ENCODE measurements at places on chromosomes 4 and X. TPM values are rescaled to one million over a fixed set of nuclear protein-coding genes. Genes with fewer than 3 reads are reported as not detected.

GRCh38 chrX:74280759-74281158 is 23.2 kb upstream of the ZCCHC13 start:
- DNase-seq, result no peak
- H3K27me3 ChIP-seq, result no peaks in the 10 kb centered on the region
- no peak overlapping the region for H3K4me3 ChIP-seq
- H3K36me3 ChIP-seq, result peaks cover 30% of the 10 kb centered on the region
- H3K27ac ChIP-seq, result no peak overlapping the region
- peaks cover 2% of the 10 kb centered on the region for H3K4me1 ChIP-seq

- peaks cover 27% of the 10 kb centered on the region for H3K4me1 ChIP-seq
- DNase-seq, result peak; percentile 94
- H3K27me3 ChIP-seq, result no peaks in the 10 kb centered on the region
- H3K36me3 ChIP-seq, result peaks cover 19% of the 10 kb centered on the region
- H3K27ac ChIP-seq, result peak within 1 kb of the TSS; percentile 99
Measured at GRCh38 chrX:120560842-120561633, at the start of gene CUL4B. Gene CUL4B (minus strand): TSS chrX:120560962. CDS start chrX:120560638, 324 bp downstream.

DNA sequence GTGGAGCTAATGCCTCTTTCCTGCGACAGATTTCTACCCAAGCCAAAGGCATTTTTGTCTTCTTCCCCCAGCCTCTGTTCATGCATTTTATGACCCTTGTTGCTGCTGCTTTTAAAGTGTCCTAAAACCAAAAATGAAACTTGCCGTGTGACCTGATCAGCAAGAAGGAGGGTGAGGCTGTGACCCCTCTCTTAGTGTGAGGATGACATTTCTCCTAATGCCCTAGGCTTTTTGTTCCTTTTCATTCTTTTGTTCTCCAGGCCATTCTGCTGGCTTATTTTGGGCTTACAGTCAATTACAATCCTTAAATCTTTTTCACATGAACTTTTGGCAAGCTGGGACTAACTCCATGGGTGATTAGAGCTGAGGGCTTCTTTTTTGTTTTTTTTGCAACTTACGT is 34.4 kb downstream of the PTTG2 start:
- H3K27me3 ChIP-seq, result no peaks in the 10 kb centered on the region
- H3K27ac ChIP-seq, result peak overlapping the region; percentile 6
- no peak for DNase-seq
- no peak overlapping the region for H3K4me3 ChIP-seq
- peaks cover 4% of the 10 kb centered on the region for H3K36me3 ChIP-seq
- H3K4me1 ChIP-seq, result peaks cover 47% of the 10 kb centered on the region

Gene TCEAL5
- not detected for total RNA-seq

- no peak overlapping the region for H3K4me3 ChIP-seq
- no peaks in the 10 kb centered on the region for H3K36me3 ChIP-seq
- no peaks in the 10 kb centered on the region for H3K27me3 ChIP-seq
- H3K27ac ChIP-seq, result no peak overlapping the region
- H3K4me1 ChIP-seq, result no peaks in the 10 kb centered on the region
Measured at GRCh38 chrX:84064164-84064563, 123.8 kb downstream of the RPS6KA6 start.

DNA sequence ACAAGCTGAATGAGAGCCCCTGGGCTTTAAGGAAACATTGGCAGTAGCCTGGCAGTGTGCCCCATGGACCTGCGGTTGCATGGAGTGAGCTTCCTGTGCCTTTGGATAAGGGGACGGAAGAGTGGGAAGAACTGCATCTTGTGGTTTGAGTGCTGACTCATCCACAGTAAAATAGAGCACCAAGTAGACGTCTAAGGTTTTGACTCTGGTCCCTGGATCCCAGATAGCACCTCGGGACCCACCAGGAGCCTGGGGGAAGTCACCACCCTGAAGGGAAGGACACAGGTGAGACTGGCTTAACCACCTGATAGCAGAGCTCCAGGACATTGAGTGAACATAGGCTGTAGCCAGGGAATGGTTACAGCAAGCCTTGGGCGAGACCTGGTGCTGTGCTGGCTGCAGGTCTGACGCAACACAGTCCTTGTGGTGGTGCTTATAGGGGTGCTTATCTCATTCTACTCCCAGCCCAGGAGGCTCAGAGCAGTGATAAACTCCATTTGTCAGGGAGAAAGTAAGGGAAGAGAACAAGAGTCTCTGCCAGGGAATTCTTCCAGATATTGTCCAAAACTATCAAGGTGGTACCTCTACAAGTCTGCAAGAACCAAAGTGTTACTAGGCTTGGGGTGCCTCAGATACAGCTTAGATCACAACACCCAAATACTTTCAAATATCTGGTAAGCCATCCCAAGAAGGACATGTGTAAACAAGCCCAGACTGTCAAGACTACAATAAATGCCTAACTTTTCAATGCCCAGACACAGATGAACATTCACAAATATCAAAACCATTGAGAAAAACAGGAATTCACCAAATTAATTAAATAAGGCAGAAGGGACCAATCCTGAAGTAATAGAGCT is 123.6 kb upstream of the TET2 start:
- no peak overlapping the region for H3K27ac ChIP-seq
- H3K27me3 ChIP-seq, result no peaks in the 10 kb centered on the region
- no peak for DNase-seq
- no peak overlapping the region for H3K4me3 ChIP-seq
- peaks cover 7% of the 10 kb centered on the region for H3K4me1 ChIP-seq

Gene CXCL1
- total RNA-seq, result not detected

GRCh38 chr4:152476796-152477195 is 59.1 kb downstream of the FBXW7 start:
- peaks cover 20% of the 10 kb centered on the region for H3K4me1 ChIP-seq
- H3K27ac ChIP-seq, result no peak overlapping the region
- no peak overlapping the region for H3K4me3 ChIP-seq
- H3K36me3 ChIP-seq, result peaks cover 40% of the 10 kb centered on the region
- no peak for DNase-seq

DNA sequence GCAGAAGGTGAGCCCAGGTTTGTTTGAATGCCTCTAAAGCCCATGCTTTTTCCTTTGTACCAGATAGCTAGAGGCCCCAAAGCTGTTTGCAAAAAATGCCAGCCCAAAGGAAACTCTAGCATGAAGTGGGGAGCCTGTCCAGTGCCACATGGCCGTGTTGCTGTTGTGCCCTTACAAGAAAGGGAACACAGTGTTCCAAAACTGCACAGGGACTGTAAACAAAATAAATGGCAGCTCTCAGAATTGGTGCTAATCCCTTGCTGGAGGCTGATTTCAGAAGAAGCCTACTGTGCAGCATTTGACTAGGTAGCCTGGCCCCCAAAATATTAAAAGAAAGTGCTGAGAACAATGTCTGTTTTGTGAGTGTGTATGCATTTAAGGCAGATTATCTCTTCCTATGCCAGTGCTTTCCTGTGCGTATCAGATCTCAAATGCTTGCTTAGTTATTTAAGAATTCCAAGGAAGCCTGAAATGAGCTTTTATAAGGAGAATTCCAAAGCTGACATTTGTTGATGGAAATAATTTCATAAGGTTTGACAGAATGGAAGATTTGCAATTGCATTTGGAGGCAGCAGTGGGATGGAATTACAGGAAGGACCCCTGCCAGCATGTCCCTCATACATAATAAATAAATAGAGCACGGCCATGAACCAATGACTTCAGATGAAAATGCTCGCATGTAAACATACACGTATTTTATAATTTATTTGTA is 115.7 kb downstream of the IRF2 start:
- H3K4me3 ChIP-seq, result no peak overlapping the region
- peaks cover 24% of the 10 kb centered on the region for H3K4me1 ChIP-seq
- no peak for DNase-seq
- no peaks in the 10 kb centered on the region for H3K27me3 ChIP-seq
- H3K36me3 ChIP-seq, result no peaks in the 10 kb centered on the region

Gene BEX5
- total RNA-seq, result 2.2 TPM

DNA sequence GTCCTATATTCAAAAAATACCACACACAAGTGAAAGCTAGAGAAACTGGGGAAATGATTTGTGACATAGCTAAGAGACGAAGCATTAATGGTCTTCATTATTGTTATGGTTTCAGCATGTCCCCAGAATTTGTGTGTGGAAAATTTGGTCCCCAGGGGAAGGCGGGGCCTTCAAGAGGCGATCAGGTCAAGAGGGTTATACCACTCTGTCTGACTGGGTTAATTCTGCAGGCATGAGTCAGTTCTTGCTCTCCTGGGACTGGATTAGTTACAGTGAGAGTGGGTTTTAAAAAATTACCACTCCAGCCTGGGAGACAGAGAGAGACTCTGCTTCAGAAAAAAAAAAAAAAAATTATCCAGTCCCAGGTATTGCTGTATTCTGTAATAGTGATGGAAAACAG is 2.1 kb upstream of the MTNR1A start:
- peaks cover 3% of the 10 kb centered on the region for H3K36me3 ChIP-seq
- H3K4me1 ChIP-seq, result no peaks in the 10 kb centered on the region
- no peak for DNase-seq
- H3K27me3 ChIP-seq, result peaks cover 14% of the 10 kb centered on the region
- no peak overlapping the region for H3K4me3 ChIP-seq

Data from activated CD8-positive, alpha-beta T cell treated with anti-CD3 and anti-CD28 coated beads, Interleukin-2, amount 10 ng/mL, durations not matched to agents 7 days and 5 days (primary cell).